SW480 (cell line): ENCODE measurements at places on chromosomes 7 and 10.

- DNase-seq: peak; percentile 98
Observed at GRCh38 chr7:923108-924041, 31.1 kb downstream of the ADAP1 start.

- no peak for DNase-seq
Observed at GRCh38 chr10:67077376-67077775, 151.5 kb downstream of the LRRTM3 start.

GRCh38 chr7:141455723-141456122 lies 95.5 kb upstream of the AGK start:
- DNase-seq: no peak

- DNase-seq: no peak
Observed at GRCh38 chr7:78080241-78080640, 281.7 kb downstream of the PHTF2 start.

DNA sequence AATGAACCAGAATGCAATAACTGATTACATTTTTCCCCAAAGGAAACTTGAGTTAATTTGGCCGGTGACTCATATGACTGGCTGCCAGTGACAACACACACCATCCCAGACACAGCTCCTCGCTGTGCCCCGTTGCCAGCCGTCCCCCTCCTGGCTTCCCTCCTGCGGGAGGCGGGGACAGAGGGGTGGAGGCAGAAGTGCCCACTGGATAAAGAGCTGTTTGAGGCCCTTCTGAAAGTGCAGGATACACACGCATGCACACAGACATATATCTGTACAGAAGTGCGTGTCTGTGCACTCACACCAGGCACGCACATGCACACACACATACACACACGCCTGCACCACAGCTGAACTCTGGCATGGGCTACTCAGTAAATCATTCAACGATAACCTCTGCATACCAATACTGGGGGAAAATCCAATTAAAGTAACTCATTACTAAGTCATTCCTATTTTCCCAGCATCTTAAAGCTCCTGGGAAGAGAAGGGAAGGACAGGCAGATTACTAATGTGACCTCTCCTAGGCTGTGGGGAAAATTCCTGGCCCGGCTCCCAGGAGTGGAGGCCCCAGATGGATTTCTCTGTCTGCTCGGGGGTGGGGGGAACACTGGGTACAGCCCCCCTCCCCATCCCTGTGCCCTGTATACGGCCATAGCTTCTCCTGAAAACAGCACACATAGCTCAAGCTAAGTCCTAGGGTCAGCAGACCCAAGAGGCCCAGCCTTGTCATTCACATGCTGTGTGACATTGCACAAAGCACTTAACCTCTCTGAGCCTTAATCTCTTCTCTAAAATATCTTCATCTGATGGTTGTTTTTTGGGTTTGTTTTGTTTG lies 52.3 kb upstream of the MYL10 start:
- peak; percentile 70 for DNase-seq

GRCh38 chr7:116271161-116271913 lies 61.0 kb downstream of the TES start:
- DNase-seq: no peak

- no peak for DNase-seq
Observed at GRCh38 chr10:81875467-81876252, 666 bp downstream of the NRG3 start.

DNA sequence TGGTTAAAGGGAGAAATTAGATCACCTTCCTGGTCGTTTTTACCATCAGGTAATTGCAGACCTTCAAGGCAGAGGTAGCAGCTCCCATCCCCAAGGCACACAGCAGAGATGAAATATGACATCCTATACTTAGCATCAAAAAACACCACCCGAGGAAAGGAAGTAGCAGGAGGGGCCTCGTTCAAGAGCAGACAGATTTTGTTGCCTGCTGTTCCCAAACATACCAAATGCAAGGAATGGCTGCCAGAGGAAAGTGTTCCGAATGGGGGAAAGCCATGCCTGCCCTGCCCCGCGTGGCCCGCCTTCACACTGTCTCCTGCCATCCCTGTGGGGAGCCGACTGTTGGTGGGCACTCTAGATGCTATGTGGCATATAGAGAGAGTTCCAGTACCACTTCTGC lies 18.0 kb downstream of the FKBP6 start:
- DNase-seq: no peak

- DNase-seq: peak; percentile 84
Observed at GRCh38 chr7:106542550-106543220, 118.3 kb downstream of the CCDC71L start.

GRCh38 chr10:63720072-63720537 lies 198.9 kb downstream of the REEP3 start:
- peak; percentile 60 for DNase-seq

- peak; percentile 86 for DNase-seq
Observed at GRCh38 chr7:16564909-16565426, 38.3 kb downstream of the LRRC72 start.

- no peak for DNase-seq
Observed at GRCh38 chr10:129396021-129396722, 70.9 kb upstream of the MGMT start.

- no peak for DNase-seq
Observed at GRCh38 chr10:66837990-66838389, 87.8 kb upstream of the LRRTM3 start.

GRCh38 chr7:109930049-109930448 lies 1160.9 kb upstream of the LRRN3 start:
- no peak for DNase-seq

DNA sequence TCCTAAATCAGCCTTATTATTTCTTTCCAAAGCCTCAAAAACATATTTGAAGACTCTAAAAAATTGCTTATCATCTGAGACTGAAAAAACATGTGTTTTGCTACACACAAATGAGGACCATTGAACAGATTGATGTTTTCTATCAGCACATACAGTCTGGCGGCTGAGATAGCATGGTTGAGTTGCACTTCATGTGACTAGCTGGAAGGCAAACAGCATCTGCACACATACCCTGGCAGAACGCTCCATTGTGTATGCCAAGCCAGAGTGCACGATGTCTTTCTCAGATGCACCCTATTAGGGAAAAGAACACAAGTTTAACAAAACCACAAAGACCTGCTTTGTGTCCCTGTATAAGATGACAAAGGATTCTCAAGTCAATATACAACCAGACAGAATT lies 33.0 kb downstream of the FAM25A start:
- DNase-seq: no peak

GRCh38 chr10:71694567-71694968 lies 25.0 kb downstream of the C10orf105 start:
- DNase-seq: no peak

- no peak for DNase-seq
Observed at GRCh38 chr7:68288144-68288593, 1291.5 kb downstream of the TYW1 start.

DNA sequence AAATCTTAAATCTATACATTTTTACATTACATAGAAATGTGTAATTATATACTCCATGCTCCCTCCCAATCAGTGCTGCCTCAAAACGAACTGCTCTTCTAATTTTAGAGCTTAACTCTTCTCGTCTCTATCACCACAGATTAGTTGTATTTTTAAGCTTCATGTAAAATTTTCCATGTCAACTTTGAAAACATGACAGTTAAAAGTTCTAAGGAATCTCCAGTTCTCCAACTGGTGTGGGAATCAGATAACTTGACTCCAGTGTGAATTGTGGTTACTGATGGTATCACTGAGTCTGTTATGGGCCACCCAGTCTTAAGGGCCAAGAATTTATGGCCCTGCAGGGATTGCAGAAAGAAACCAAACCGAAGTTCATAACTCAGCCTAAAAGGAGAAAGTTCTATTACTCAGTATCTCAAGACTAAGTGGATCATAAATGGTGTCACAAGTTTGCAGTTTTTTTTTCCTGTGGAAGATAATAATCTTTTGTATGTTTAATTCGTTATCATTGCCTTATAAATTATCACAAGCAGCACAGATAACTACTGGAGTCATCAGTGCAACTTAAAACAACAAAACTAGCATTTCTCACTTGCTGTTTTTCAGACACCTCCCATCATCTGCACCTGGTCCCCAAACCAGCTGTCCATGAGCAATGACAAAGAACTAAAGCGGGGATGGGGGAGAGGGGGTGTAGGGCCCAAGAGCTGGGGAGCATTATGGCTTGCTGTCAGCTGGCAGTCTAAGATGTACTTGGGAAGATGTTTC lies 31.5 kb upstream of the KMT2E start:
- peak; percentile 68 for DNase-seq
